ENCODE measurements at places on chromosomes 4 and X. TPM values are rescaled to one million over a fixed set of nuclear protein-coding genes. Genes with fewer than 3 reads are reported as not detected.

UGT2B15 gene
- total RNA-seq, result not detected

CFAP99 gene
- total RNA-seq, result under 0.01 TPM

FHDC1 gene
- total RNA-seq, result 0.36 TPM

SSX3 gene
- total RNA-seq, result not detected

NWD2 gene
- total RNA-seq, result not detected

PITX2 gene
- total RNA-seq, result 0.36 TPM

CXCL9 gene
- not detected for total RNA-seq

GPR82 gene
- total RNA-seq, result not detected

PPEF2 gene
- total RNA-seq, result not detected

RTL9 gene
- 0.72 TPM for total RNA-seq

CCDC149 gene
- total RNA-seq, result 14.7 TPM

TAF7L gene
- 0.36 TPM for total RNA-seq

NEUROG2 gene
- not detected for total RNA-seq

SSX2 gene
- not detected for total RNA-seq

LUZP4 gene
- not detected for total RNA-seq

RTL3 gene
- under 0.01 TPM for total RNA-seq

All from osteoblast (primary cell).